ENCODE measurements at places on chromosomes 11 and 22.

DNA sequence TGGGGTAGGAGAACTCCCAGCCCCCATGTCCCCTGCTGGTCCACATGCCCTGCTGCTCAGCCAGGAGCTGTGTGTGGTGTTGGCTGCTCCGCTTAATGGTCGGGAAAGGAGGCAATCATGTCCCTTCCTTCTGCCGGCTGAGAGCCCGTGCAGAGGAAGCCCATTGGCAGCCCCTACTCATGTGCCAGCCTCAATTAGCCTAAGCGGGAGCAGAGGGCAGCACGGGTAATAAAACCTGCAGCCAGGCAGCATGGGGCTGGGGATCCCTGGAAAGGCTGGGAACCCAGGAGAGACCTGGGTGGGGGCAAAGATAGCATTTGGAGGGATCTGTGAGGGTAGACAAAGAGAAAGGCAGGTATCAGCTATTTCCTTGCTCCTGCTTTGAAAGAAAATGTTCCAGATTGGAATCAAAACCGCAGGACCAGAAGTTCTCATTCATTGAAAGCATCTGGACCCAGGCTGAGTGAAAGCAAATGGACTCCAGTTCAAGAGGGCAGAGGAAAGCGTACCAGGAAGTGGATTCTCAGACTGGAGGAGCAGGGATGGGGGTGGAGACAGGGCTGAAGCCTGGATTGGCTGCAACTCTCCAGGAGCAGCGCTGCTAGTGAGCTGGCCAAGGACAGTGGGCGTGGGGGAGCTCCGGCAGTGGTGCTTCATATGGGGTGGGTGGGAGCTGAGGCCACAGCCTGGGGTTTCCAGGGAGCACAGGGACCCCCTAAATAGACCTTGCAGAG lies 103.4 kb upstream of the NECTIN1 start:
- DNase-seq, result no peak

GRCh38 chr22:38141217-38141973 lies 30.9 kb upstream of the BAIAP2L2 start:
- DNase-seq, result no peak

GRCh38 chr11:46625406-46625805 lies 8.1 kb downstream of the ATG13 start:
- DNase-seq, result no peak

GRCh38 chr11:129840236-129840635 lies 24.6 kb downstream of the TMEM45B start:
- no peak for DNase-seq

DNA sequence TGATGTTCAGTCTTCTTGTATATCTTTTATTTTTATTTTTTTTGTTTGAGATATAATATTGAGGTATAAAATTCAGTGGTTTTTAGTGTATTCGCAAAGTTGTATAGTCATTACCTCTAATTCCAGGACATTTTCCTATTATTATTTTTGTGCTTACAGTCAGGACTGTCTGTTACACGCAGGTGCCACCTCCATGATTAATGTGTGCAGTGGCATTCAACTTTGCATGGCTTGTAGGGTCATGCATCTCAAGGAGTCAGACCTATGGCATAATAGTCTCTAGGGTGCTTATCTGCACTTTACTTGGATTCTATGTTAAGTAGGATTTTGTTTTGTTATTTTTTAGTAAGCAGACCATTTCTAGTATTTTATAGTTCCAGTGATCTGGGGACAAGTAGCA lies 1.0 kb downstream of the CTR9 start:
- no peak for DNase-seq

- DNase-seq, result no peak
These were observed 127.0 kb downstream of the MRTFA start for GRCh38 chr22:40509401-40510134.

DNA sequence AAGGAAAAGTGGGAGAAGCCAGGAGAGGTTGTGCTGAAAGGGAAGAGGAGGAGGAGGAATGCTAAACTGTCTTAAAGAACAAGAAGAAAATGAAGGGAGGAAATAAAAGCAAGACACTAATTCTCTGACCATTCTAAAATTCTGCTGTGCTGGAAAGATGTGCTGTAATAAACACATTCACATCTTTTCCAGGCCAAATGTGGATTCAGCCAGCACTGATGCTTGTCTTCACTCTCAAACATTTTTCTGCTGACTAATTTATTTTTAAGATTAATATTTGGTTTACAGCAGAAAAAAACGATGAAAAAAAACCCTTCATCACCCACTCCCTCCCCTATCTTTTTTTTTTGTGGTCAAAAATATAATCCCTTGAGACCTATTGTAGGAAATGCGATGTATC lies 223.6 kb downstream of the SWAP70 start:
- DNase-seq, result no peak

DNA sequence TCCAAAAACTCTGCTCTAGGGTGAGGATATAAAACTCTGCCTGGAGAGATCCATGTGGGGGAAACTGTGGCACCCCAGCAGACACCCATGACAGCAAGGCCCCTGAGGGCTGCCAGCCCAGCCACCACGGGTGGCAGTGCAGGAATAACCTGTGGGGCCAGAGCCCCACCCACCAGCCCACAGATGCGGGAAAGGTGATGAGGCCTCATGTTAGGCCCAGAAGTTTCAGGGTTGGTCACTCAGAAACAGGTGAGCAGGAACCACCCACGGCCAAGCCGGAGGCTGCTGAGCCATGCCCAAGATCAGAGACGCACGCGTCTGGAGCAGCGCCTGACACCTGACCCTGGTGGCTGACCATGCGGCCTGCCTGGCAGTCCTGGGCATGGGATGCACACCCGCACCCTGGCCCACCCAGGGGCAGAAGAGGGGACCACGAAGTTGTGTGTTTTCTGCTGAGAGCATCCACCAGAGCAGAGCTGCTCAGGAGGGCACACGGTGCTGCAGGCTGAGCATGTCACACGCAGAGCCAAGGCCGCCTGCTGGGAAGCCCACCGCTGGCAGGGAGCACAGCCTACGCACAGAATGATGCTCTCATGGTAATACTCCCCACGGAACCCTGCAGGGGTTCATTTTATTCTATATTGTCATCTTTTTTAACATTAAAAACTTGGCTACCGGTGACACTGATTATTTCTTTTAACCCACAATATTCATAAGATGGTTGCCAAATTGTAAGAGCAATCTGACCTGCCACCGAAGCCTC lies 41.2 kb downstream of the DUSP8 start:
- DNase-seq, result no peak

DNA sequence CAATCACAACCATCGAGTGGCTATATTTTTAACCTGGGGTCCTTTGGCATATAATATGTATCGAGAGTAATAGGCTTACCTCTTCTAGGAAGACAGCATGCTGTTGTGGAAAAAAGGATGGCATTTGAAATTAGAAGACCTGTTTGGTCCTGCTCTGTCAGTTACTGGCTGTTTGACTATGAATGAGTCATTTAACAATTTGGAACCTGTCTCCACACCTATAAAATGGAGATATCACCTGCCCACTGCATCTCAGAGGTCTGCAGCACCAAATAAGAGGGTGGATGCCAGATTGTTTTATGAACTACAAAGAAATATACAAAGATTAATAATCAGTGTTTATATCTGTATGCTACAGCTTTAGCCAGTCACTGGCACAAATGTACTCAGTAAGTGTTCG lies 60.8 kb downstream of the SLC25A17 start:
- no peak for DNase-seq

- no peak for DNase-seq
These were observed 14.7 kb downstream of the DEPDC5 start for GRCh38 chr22:31768422-31769059.

- no peak for DNase-seq
These were observed 894.6 kb downstream of the METTL15 start for GRCh38 chr11:29002816-29003215.

DNA sequence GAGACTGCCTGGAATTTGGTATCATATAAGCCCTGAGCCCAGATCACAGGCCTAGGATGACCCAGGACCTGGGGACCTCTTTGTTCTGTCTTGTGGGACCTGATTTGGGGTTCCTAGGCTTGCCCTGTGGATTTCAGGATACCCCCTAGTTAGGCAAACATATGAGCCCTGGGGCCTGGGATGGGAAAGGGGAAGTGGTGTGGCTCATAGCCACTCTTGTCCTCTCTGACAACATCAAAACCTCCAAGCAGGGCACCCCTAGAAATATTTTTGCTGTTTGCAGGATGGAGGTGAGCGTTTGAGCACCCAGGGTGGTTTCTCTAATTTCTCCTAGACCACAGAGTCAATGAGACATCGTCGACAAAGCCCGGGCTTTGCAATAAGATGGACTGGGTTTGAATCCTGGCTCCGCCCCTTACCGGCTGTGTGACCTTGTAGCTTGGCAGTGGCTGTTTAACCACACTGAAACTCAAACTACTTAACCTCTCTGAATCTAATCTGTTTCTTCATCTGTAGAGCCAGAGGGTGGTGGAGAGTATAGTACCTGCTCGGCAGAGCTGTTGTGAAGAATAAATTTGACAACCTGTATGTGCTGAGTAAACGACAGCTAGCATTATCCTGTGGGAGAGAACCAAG lies 5.3 kb upstream of the LRRC10B start:
- no peak for DNase-seq

DNA sequence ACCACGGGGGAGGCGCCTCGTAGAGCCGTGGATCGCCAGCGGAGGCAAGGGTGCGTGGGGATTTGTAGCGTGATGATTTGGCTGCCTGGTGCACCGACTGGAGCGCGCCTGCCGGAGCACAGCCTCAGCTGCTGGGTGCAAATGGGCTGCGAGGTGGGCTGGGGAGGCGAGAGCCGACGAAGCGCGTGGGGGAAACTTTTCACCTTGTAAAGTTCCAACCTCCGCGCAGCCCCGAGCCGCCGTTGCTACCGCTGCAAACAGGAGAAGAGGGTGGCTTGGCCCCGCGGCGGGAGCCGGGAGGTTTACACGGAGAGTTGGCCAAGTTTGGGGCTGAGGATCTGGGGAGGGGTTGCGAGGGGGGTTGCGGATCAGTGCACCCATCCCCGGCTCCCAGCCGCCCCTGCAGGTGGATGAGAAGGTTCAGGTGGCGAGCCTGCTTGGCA lies 528 bp downstream of the FAT3 start:
- DNase-seq, result no peak

GRCh38 chr11:73728000-73728399 lies 32.9 kb downstream of the RAB6A start:
- DNase-seq, result no peak

GRCh38 chr11:61828629-61829407 lies 718 bp downstream of the FADS2 start:
- DNase-seq, result no peak

DNA sequence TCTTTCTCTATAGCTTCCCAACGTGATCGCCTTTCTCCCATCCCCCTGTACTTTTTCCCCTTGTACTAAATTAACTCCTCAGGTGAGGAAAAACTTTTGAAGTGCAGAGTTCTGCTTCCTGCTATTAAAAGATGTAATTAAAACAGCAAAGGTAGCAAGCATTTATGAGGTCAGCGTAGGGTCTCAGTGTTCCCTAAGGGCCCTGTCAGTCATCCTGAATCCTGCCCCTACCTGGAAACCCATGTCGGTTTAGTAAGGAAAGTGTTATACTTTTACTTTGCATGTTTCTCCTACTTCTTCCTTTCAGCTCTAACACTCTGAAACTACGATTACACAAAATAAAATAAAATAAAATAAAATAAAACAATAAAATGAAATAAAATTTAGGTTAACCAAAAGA lies 1.3 kb upstream of the HBB start:
- no peak for DNase-seq

DNA sequence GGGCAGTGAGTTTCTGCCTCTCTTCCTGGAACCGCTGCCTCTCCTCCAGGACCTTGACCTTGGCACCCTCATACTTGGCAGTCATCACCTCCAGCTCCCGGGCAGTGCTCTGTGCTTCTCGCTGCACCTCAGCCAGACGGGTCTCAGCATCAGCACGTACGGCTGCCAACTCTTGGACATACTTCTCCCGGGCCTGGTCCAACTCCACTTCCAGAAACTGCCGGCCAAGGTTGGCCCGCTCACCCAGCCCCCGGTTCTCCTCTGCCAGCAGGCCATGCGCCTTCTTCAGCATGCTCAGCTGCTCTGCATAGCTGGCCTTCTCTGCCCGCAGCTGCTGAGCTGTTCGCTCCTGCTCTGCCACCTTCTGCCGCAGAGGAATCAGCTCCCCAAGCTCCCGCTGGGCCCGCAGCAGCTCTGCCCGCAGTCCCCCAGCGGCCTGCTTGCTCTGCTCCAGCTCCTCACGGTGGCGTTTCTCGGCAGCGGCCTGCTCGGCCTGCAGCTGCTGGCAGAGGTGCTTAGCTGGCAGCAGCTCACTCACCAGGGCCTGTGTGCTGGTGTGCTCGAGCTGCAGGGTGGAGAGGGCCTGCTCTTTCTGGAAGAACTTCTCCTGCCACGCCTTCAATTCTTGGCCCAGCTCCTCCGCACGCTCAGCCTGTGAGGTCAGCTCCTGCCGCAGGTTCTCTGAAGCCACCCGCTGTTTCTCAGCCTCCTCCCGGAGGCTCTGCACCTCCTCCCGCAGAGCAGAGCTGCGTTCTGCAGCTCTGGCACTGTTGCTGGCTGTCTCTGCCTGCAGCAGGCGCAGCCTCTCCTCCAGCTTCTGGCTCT lies 14.4 kb downstream of the IL18BP start:
- DNase-seq, result no peak

- DNase-seq, result no peak
These were observed 16.2 kb downstream of the P2RY6 start for GRCh38 chr11:73288192-73288872.

- DNase-seq, result no peak
These were observed 61.0 kb downstream of the CCDC81 start for GRCh38 chr11:86435711-86436110.

GRCh38 chr11:107747622-107748021 lies 35.8 kb upstream of the SLN start:
- DNase-seq, result no peak

DNA sequence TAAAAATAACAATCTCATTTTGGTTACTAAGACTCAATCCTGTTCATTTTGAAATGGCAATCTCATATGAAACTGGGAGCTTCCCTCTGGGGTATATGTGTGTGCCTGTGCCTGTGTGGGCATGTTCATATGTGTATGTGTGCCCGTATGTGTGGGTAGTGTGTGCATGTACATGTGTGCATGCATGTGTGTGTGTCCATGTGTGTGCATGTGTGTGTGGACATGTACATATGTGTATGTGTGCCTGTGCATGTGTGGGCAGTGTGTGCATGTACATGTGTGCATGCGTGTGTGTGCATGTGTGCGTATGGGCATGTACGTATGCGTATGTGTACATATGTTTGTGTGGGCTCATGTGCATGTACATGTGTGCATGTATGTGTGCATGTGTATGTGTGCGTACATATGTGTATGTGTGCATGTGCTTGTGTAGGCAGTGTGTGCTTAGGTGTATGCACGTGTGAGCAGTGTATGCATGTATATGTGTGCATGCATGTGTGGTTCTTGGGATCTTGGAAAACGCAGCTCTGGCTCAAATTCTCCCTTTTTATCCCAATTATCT lies 24.5 kb upstream of the CACNG2 start:
- DNase-seq, result no peak

GRCh38 chr22:47239474-47239860 lies 477.0 kb downstream of the TBC1D22A start:
- no peak for DNase-seq

- DNase-seq, result no peak
These were observed 15.2 kb upstream of the MTMR2 start for GRCh38 chr11:95939091-95939490.

Data from stimulated activated CD8-positive, alpha-beta memory T cell treated with anti-CD3 and anti-CD28 coated beads, Interleukin-4, amount 100 ng/mL, for 1 hour (primary cell).